ENCODE measurements at places on chromosomes 3 and 15.

GRCh38 chr3:40185029-40185695, 124.3 kb upstream of the EIF1B start:
- DNase-seq, result no peak

GRCh38 chr3:158731938-158732855, at the start of gene RARRES1:
Gene RARRES1, minus strand, starts transcription at chr3:158732457. Its CDS starts 42 bp downstream, at chr3:158732415.
- peak; percentile 64 for DNase-seq

GRCh38 chr3:124818398-124819091, 68.6 kb downstream of the ITGB5 start:
- no peak for DNase-seq

- DNase-seq, result no peak
These were observed 33.4 kb upstream of the KBTBD12 start for GRCh38 chr3:127881586-127881985.

DNA sequence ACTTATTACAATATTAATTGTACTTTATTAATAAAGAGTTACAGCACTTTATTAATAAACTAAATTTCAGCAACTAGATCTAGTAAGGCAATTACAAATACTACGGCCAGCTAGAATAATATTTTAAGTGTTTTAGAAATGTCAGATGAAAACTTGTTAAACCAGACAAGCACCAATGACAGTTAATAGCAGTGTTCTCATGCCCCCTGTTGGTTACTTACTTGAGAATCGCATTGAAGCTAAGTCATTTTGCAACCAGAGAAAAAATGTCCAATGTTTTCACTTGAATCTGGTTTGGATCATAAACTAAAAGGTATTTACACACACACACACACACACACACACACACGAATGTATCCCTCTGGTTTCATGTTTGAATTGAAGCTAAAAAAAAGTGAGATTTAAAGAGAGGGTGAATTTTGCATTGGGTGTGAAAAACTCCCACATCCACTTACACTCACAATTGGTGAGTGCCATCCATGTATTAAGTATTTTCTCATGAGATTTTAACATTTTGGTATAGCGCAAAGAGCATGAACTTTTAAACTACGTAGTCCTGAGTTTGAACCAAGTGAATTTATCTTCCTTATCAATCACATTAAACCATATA, 347.7 kb downstream of the ZBBX start:
- no peak for DNase-seq

DNA sequence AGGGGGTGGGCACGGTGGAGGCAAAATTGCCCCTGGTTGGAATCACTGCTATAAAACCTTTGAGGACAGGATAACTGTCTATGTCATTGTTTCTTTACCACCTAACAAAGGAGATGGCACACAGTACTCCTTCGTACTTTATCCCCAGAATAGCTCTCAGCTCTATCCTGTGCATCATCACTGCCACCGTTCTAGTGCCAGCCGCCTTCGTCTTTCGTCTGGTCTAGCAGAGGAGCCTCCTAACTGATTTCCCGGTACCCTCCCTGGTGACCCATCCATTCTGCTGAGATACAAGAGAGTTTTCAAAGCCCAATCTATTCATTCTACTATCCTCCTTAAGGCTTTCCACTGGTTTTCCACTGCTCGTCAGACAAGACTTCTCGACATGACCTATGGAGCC, 67.9 kb upstream of the PRICKLE2 start:
- DNase-seq, result no peak

GRCh38 chr3:142225885-142226215, 465 bp upstream of the GK5 start:
- DNase-seq, result no peak

GRCh38 chr3:73031573-73032103, 29.8 kb upstream of the EBLN2 start:
- DNase-seq, result no peak

- DNase-seq, result no peak
These were observed 257.4 kb downstream of the SV2B start for GRCh38 chr15:91357486-91357885.

DNA sequence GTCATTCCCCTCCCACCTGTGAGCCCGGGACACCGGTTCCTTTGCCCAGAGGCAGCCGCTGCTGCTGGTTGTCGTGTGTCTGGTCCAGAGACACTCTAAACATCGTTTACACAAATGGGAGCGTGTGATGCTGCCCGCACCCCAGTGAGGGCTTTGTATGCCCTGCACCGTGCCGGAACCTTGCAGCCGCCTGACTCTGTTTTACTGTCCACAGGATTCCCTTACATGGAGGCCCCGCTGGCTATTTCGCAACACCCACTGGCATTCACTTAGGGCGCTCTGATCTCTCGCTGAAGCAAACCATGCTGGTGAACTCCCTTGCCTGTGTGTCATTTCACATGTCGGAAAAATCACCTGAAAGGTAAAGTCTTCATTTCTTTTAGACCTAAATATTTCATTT, 100.8 kb upstream of the SLC6A6 start:
- no peak for DNase-seq
